Melanocyte of skin (primary cell): ENCODE measurements at places on chromosomes 13 and 19. TPM values are rescaled to one million over a fixed set of nuclear protein-coding genes. Genes with fewer than 3 reads are reported as not detected.

The FFAR2 gene
- 0.69 TPM in 1 of 2 replicates, not detected in the other for total RNA-seq

The SULT2B1 gene
- 0.33 TPM in 1 of 2 replicates, not detected in the other for total RNA-seq

The NOTCH3 gene
- 1.7 and 6.9 TPM in 2 replicates for total RNA-seq

The SIGLEC12 gene
- not detected in 2 replicates for total RNA-seq

The CGB2 gene
- total RNA-seq: 0.46 TPM in 1 of 2 replicates, not detected in the other

The GRK1 gene
- total RNA-seq: not detected in 2 replicates

The GPR4 gene
- total RNA-seq: not detected in 2 replicates

The ZNF439 gene
- total RNA-seq: 24.8 and 34.9 TPM in 2 replicates

The RPS19 gene
- total RNA-seq: 701 and 718 TPM in 2 replicates

The CLEC17A gene
- total RNA-seq: under 0.01 TPM in 1 of 2 replicates, not detected in the other

The LILRB2 gene
- not detected in 2 replicates for total RNA-seq

The TLE6 gene
- total RNA-seq: 2.8 and 5.1 TPM in 2 replicates
